ENCODE measurements at places on chromosomes 1 and 21.

GRCh38 chr1:224542783-224543440, 73.2 kb upstream of the CNIH3 start:
- peak; percentile 99 for DNase-seq

DNA sequence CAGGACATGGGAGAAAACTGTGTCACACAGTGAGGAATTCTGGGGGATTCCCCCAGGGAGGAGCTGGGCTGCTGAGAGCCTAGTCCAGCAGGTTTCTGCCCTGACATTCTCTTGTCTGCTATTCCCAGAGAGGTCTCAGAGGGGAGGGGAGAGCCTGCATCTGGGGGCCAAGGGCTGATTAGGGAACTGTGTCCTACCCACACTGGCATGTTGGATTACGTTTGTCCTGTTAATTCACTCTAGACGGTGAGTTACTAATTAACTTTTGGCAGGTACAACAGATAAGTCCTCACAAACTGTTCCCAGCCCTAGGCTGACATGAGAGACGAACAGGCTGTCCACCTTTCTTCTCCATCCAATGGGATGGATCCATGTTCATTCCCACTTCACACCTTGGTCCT, 2.6 kb upstream of the SH3BGRL3 start:
- DNase-seq, result no peak

- no peak for DNase-seq
Measured at GRCh38 chr21:44653123-44653522, 1.3 kb downstream of the KRTAP12-4 start.

DNA sequence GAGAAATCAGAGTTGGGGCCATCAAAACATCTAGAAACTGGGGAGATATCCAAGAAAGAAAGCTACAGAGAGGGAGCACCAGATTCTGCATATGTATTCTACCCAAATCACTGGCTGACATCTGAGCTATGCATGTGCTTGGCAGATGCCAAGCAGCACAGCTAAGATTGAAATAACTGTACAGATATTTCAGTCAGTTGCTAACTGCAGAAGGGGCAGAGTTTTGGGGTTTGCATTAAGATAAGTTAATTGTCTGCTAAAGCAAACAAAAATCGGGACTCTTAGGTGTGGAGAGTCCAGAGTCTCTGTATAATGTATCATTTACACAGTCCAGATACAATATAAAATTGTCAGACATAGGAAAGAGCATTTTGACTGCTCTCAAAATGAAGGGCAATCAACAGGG, 437.1 kb downstream of the PTBP2 start:
- DNase-seq, result no peak
